ENCODE measurements at places on chromosomes 4 and X.
A peak's percentile ranks its signal among the peaks of the same experiment; 100 is the strongest.

DNA sequence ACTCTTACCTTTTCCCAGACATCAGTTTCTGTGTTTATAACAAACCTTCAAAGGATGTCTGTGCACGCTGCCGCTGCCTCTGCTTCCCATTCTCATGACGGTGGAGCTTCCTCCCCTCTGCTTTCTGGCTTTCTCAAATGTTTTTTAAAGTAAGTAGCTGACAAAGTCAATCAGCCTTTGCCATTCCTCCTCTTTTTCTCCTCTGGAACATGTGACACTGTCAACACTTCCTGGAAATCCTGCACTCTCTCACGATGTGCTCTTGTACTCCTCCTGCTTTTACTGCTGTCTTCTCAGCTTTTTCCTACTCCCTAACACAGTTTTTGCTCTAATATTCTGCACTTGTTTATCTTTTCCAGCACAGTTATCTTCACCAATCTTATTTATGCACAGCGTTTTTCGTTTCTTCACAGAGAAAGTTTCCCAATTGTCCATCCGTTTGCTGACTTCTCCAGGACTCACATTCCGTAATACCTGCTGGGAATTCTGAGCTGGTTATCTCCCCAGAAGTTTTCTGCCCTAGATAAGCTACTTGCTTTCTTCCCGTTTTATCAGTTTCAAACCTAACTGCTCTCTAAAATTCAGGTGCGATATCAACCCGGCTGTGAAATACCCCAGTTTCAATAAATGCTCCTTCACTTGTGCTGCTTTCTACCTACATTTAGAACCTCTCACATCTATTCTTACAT, 465.6 kb upstream of the AGA start:
- DNase-seq = no peak

GRCh38 chrX:38175139-38175538, 45.5 kb downstream of the SRPX start:
- DNase-seq = no peak

- no peak for DNase-seq
These were observed 161.2 kb downstream of the LRBA start for GRCh38 chr4:150853882-150854281.

- DNase-seq = no peak
These were observed 244.6 kb upstream of the TENM3 start for GRCh38 chr4:181998398-181999295.

- DNase-seq = peak; percentile 1
These were observed 33.0 kb downstream of the FREM3 start for GRCh38 chr4:143667461-143667860.

DNA sequence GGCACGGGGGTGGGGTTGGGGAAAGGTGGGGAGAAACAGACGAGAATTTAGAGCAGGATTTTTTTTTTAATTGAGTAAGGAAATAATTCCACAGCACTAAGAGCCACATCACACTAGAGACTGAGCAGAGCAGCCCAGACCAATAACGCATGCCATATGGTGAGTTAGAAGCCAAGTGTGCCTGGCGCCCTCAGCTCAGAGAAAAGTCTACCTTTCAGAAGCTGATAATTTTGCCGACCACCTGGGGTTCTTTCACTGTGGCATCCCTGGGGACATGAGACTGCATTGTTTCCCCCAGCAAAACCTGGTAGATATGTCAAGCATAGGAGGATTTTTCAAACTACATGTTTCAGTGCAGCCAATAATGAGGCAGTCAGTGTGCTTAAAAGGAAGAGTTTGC, 516.8 kb downstream of the SMARCA1 start:
- no peak for DNase-seq

DNA sequence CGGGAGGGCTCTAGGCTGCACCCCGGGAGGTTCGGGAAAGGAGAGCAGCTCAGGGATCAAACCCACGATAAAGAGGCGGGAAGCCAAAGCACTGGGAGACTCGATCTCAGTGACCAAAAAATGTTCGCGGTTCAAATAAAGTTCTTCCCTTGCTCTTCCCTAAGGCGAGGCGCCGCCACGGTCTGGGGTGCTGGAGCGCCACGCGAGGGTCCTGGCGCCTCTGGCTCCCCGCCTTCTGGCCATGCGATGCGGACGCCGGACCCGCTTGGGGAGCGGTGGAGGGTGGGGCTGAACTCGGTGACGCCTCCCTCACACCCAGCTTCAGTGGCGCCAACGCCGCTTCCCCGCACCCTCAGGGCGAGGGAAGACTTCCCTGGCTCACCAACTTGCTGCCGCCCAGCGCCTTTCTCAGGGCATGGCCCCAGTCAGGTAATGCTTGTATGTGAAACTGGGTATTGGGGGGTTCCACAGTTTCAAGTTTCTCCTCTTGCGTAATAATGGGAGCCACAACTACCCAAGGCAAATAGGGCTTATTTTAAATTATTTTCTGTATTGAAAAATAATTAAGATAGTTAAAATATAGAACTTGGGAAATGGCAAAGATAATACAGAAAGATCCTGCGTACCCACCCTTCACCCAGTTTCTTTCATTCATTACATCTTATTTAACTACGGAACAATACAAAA, at the start of gene QRFPR:
Gene QRFPR (minus strand): TSS at position 243 of the 687 bp plus-strand sequence. CDS start 371 bp downstream, outside the sequence.
- DNase-seq = no peak

DNA sequence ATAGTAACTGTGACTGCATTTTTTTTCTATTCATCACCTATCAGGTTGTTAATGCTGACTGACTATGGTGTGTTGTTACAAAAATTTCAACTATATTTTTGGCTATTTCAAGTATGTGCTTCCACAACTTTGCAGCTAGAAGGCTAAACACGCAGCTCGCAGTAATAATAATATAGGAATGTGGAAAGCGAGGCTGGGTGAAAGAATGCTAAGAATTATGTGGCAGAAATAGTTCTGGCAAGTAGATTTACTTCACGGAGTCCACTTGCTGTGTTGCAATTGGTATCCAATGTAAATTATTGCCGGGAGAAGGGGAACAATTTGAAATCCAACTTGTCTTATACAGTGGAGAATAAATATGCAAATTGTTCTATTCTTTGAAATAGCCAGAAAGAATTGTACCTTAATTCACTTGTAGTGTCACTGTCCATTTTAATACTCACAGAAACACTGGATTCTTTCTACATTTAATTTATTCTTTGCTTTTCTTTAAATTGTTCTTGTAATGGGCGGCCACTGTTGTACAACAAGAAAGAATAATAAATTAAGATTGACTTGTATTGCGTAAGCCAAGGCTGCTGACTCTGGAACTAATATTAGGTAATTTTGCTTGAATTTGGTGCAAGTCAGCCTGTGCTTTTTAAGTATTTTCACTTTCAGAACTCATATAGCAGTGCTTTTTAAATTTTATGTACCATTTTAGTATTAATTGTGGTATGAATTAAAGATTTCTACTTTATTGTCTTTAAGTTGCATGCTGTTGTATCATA, 154.9 kb downstream of the FRMPD4 start:
- no peak for DNase-seq

DNA sequence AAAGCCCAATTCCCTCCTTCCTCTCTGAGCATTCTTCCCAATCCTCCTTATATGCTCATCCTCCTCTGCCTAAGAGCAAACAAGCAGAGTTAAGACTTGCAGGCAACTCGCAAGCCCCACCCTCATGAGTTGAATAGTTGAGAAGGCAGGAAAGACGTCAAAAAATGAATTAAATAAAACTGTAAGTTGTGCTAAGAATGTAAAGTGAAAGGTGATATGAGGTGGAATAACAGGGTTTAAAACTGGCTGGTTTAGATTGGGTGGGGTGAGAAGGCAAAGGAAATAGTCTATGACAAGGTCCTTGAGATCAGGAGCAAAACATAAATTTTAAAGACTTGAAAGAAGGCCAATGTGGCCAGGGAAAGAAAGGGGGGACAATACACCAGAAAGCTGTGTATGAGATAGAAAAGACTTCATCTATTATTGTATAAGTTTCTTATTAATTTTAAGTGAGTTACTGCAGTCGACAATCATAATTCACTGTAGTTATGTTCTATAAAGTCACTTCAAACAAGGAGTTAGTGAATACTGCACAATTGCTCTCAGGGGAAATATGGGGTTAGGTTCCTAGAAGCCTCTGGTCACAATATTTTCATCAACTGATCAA, 124.9 kb downstream of the RELL1 start:
- DNase-seq = no peak

- DNase-seq = no peak
These were observed 1.0 kb downstream of the LRP2BP start for GRCh38 chr4:185394568-185395237.

DNA sequence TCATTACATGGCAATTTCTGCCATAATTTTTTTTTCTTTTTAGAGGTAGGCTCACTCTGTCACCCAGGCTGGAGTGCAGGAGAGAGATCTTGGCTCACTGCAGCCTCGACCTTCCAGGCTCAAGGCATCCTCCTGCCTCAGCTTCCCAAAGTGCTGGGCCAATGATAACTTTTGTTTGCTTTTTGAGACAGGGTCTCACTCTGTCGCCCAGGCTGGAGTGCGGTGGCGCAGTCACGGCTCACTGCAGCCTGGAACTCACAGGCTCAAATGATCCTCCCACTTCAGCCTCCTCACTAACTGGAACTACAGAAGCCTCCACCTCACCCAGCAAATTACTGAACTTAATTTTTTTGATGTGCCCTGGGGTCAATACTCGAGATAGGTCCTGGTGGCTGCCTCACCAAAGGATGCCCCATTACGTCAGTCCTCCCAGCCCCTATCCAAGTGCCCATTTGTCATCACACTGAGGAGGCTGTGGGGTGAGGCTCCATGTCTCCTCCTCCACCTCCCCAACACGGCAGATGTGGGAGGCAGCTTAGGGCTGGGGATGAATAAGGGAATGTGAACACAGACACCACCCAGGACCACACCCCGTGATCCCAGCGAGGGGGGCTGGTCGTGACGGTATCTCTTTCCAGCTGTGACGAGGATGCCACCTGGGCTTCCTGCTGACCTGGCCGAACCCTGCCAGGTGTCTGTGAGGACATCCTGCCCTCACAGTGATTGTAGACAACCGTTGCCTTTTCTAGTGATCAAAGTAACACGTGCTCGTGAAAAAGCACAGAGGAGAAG, 12.4 kb upstream of the NKX1-1 start:
- DNase-seq = no peak

DNA sequence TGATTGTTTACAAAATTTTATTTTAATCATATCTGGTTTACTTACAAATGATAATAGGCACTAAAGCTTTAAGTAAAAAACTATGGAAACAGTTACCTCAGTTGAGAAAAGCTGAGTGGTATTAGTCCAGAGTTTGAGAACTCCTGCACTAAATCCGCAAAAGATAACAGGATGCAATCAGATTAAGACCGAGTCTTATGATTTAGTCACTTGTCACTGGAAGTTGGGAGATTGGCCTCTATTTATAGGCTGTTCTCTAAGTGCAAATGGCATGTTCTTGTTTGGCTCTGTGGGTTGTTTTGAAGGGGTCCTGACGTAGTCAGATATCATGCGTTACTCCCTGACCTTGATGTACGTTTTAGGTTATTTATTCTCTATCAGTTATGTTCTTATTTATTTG, 6.3 kb downstream of the GPAT3 start:
- DNase-seq = no peak

- DNase-seq = peak; percentile 13
These were observed 422.3 kb downstream of the STPG2 start for GRCh38 chr4:97720869-97721432.

DNA sequence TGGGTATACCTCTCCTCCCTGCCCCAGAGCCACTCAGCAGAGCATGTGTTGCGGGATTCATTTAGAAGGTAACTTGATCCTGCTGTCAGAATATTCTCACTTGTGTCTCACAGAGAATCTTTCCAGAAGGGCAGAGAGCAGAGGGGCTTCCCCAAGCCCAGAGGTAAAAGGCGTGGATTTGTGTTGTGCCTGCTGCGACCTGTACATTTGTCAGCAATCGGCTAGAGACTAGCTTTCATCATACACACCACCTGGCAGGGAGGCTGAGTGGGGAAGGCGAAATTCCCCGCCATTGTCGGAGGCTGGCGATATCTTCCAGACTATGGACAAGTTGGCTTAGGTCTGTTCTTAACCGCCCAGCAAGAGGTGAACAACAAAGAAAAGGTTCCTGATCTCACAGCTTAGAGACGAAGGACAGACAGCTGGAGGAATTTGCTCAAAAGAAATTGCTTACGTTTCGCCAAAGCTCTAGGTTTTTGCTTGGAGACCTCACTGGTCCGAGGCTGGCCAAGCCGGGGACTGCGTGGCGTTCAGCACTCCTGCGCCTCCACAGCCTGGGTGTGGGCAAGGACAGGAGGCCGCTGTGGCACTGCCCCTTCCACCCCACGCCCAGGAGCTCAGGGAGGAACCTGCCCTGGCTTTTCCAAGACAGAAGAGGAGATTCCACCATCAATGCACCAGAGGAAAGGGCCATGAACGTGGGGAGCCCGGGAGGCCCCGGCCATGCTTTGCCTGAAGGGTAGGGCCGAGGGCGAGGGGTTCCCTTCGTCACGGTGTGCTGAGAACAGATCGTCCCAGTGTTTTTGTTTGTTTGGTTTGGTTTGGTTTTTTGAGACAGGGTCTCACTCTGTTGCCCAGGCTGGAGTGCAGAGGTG, 69.4 kb downstream of the DCTD start:
- DNase-seq = no peak

DNA sequence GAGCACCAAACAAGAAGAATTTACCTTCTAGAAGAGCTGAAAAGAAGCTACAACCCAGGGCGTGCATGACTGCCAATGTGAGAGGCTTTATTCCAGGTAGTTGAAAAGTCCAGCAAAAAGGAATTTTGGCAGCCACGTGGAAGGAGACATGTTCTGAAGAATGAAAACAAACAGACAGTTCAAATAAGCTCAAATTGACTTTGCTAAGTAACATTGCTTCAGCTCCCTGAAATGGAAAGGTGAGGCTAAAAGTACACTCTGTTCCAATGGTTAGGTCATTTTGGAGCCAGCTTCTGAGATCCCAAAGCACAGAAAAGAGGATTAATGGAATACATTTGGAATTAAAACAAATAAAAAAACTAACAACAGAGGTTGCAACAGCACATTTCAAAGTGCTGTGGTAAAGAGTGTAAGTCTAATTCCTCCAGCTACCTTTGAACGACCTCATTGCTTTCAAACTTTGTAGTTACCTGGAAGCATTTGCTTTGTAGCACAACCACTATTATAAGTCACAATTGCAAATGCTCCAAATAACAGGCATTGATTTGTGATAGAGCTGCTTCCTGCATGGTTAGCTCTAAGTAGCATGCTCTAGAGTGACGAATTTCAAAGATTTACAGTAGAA, 405.3 kb upstream of the EDA2R start:
- DNase-seq = no peak
